NCI-H1092 treated with DMSO at 0.1 percent for 48 hours (cell line): ENCODE measurements at places on chromosomes 1 and 21.

- no peak for DNase-seq
These were observed 104.7 kb downstream of the DAB1 start for GRCh38 chr1:57319165-57319564.

GRCh38 chr1:186042230-186042629 lies 308.0 kb downstream of the HMCN1 start:
- DNase-seq: no peak

DNA sequence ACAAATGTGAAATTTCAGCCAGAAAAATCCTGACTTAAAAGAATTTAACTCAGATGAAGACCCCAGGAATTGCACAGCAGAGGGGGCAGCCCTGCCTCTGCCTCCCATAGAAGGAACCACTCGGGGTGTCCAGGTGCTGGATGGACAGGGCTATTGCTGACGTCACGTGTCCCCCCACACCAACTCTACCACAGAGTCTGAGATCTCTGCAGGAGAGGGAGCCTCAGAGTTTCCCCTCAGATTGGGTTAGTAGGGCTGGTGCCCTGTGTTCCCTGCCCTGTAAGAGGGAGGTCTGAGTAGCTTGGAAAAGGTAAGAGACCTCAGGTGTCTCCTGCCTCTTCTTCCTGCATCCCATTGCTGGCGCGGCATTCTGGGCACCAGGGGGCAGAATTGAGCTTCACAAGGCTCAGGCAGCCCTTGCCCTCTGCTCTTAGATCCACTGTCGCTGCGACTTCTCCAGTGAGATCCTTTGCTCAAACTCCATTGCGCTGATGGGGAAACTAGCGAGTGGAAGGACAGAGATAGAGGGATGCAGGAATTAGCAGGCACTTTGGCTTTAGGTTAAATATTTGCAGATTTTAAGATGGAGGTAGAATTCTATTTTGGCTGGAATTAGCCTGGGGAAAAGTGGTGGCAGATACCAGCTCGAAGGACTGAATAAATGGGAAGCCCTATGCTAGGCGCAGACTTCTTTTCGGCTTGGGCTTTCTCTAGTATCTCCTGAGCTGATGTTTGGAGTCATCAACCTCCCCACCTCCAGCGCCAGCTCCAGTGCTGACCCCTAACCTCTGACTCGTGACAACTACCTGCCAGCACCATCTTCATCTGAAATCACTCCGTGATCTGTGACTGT lies 42.8 kb upstream of the DMBX1 start:
- DNase-seq: peak; percentile 4

- no peak for DNase-seq
These were observed 6.0 kb upstream of the VWA5B1 start for GRCh38 chr1:20284625-20285024.

DNA sequence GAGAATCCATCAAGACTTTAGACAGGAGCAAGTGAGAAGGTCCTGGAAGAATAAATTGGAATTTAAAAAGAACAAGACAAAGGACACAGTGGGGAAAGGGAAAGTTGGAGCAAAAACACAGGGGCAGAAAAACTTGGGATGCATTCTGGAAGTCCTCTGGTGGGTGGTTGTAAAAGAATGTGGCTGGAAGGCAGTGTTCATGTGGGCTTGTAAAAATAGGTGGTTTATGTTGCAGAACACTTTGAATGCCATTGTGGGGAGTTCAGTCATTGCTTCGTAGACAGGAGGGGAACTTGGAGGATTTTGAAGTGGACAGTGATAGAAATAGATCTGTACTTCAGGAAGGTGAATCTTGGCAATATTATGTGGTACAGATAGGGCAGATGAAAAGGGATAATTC lies 15.2 kb downstream of the KIF1B start:
- DNase-seq: no peak

GRCh38 chr21:42013931-42014330 lies 3.8 kb upstream of the ZBTB21 start:
- DNase-seq: peak; percentile 56

GRCh38 chr1:25361901-25362300 lies 23.8 kb downstream of the TMEM50A start:
- no peak for DNase-seq

DNA sequence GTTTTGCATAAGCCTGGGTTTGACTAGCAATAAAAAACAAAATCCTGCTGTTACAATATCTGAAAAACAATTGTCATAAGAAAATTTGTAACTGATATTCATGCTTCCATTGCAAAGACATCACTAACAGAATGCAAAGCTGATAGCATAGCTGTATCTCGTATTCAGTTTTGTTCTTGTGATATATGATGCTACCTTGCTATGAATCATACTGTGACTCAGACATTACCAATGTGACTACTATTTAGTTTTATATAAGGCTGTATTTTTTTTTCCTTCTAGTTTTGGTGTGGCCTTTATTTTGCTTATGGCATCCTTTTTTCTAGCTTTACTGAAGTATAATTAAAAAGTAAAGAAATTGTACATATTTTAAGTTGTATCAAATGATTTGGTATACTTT lies 1381.8 kb downstream of the MRPL39 start:
- DNase-seq: no peak

GRCh38 chr1:5509664-5510452 lies 482.4 kb downstream of the NPHP4 start:
- no peak for DNase-seq

GRCh38 chr1:68049941-68050878 lies at the start of gene DIRAS3:
TSS of gene DIRAS3 (minus strand) at chr1:68050627. CDS start at chr1:68047297, 3,330 bp downstream.
- peak; percentile 38 for DNase-seq

GRCh38 chr21:35217504-35218060 lies 168.5 kb upstream of the RUNX1 start:
- DNase-seq: peak; percentile 27

DNA sequence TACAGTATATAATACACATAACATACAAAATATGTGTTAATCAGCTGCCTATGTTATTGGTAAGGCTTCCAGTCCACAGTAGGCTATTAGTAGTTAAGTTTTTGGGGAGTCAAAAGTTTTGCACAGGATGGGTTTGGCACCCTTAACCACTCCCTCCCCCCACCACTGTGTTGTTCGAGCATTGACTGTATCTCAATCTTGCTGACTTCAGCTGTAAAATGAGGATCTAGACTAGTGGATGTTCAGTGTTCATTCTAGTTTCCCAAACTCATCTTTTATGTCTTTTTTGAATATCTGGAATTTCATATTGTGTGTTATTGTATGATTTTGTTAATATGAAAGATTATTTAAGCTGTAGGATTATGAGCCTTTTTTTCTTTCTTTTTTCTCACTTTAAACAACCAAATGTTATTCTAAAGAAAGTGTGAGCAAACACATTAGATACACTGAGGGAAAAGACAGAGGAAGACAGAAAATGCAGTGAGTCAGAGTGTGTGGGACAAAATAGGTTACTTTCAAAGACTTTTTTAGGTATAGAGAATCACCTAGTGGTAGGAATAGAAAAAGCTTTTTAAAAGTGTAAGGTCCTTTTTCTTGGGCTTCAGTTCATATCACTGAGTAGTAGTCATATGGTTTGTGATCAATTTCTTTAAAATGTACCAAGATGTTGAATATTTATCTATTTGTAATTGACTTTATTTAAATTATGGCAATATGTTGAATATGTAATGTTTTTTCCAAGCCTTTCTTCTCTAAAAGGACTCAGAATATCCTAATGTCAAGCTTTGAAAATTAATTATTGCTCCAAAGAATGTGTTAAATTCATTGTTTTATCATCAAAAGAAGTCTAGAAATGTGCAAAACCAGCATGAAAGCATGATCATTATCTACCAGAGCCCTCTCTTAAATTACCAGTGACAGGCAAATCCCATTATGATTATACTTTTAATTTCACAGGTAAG lies 17.9 kb upstream of the CENPF start:
- DNase-seq: peak; percentile 51

DNA sequence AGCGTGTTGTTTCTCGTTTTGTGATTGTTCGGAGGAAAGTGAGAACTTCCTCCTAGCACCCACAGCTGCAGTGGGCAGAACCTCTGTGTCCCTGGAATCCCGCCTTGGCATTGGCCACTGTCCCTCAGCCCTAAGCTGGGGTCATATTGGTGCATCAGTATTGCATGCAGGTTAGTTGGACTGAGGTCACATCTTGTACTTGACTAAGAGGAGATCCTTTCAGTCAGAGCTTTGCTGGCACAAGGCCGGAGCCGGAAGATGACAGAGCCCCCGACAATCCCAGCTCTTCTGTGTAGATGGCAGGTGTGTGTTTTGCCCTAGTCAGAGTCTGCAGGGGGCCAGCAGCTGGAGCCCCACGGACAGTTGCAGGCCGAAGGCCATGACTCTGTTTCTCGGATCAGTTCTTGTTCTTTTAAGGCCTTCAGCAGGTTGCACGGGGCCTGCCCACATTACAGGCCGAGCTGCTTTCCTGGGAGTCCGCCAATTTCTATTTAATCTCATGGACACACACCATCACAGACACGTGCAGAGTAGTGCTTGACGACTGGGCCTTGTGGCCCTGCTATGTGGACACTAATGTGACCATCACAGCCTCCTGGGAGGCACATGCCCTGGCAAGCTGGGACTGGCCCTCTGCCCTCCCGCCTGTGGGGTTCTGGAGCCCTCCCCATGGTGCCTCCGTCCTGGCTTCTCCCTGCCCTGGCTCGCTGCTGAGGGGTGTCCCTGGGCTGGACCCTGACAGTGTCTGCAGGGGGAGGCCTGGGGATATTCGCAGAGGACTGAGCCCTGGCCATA lies 14.9 kb downstream of the SNAP47 start:
- no peak for DNase-seq

- no peak for DNase-seq
These were observed 50.9 kb upstream of the QSOX1 start for GRCh38 chr1:180103819-180104218.

DNA sequence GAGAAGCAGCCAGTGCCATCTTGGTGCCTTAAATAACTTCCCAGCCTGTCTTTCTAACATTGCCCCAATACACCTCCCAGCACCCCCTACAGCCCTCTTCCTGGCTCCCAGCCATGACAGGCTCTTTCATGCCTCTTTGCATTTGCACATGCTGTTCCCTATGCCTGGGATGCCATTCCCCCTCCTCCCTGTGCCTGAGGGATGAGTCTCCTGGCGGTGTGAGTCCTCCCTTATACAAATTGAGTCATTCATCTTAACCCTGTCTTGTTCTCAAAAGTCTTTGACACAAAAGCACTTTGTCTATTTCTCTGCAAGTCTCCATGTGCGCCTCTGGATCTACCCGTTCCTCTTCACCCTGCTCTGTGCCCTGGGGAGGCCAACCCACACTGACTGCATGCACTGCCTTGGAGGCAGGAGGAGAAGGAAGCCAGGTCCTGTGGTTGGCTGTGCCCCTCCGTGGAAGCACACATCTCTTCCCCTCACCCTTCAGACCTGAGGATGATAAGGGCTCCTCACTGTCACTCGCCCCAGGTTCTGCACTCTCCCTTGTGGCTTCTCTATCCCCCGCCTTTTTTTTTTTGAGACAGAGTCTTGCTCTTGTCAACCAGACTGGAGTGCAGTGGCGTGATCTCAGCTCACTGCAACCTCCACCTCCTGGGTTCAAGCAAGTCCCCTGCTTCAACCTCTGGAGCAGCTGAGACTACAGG lies 25.1 kb downstream of the CDCP2 start:
- DNase-seq: no peak

DNA sequence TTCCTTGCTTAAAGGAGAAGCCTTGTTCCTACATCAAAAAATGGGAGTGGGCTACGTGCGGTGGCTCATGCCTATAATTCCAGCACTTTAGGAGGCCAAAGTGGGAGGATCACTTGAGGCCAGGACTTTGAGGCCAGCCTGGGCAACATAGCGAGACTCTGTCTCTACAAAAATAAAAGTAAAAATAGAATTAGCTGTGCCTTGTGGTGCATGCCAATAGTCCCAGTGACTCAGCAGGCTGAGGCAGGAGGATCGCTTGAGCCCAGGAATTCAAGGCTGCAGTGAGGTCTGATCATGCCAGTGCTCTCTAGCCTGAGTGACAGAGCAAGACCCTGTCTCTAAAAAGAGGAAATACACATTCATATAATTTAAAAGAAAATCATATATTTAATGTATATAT lies 127.1 kb downstream of the C1orf21 start:
- DNase-seq: no peak

GRCh38 chr1:12518931-12519692 lies 98.9 kb downstream of the DHRS3 start:
- DNase-seq: no peak

- DNase-seq: no peak
These were observed 23.3 kb upstream of the TNNI1 start for GRCh38 chr1:201444792-201445191.

- no peak for DNase-seq
These were observed 11.0 kb downstream of the MEGF6 start for GRCh38 chr1:3600354-3600753.

DNA sequence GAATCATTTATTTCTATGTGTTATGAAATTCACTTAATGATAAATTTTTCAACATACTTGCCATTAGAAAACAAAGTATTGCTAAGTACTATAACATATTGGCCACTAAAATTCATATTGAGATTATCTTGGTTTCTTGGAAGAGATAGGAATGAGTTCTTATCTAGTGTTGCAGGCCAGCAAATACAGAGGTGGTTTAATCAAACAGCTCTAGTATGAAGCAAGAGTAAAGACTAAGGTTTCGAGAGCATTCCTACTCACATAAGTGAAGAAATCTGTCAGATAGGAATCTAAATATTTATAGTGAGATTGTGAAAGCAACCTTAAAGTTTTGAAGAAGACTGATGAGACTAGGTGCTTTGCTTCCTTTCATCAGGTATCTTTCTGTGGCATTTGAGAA lies 37.9 kb upstream of the FOXE3 start:
- DNase-seq: no peak

- no peak for DNase-seq
These were observed 6.7 kb downstream of the NR5A2 start for GRCh38 chr1:200034262-200034557.

DNA sequence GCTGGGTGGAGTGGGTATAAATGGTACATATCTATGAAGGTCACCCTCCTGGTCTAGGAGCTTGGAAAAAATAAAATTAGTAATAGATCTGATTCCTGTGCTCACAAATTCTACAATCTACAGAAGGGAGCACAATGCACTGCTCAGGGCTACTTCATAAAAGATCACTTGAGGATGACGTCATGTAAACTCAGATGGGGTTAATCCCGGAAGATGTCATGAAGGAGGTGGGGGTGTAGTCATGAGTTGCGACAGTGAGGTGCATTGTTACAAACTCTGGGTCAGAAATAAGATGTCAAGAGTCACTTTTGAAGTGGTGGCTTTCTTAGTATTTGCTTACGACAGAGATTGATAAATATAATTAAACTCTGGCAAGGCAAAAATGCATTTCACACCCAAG lies 68.2 kb downstream of the LHX9 start:
- DNase-seq: no peak

DNA sequence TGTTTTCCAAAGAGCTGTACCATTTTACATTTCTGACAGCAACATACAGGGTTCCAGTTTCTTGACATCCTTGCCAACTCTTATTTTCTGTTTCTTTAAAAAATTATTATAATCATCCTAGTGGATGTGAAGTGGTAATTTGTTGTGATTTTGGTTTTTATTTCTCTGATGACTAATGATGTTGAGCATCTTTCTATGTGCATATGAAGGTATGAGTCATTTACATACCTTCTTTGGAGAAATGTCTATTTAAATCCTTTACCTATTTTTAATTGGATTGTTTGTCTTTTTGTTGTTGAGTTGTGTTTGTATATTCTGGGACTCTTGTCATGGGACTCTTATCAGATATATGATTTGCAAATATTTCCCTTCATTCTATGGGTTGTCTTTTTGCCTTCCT lies 20.8 kb upstream of the MPC2 start:
- DNase-seq: no peak

GRCh38 chr1:230563591-230563990 lies 78.7 kb upstream of the COG2 start:
- DNase-seq: no peak
